T-cell (primary cell): ENCODE measurements at places on chromosomes 7 and 10. TPM values are rescaled to one million over a fixed set of nuclear protein-coding genes. Genes with fewer than 3 reads are reported as not detected.

ASZ1 gene
- total RNA-seq, result not detected

DNA sequence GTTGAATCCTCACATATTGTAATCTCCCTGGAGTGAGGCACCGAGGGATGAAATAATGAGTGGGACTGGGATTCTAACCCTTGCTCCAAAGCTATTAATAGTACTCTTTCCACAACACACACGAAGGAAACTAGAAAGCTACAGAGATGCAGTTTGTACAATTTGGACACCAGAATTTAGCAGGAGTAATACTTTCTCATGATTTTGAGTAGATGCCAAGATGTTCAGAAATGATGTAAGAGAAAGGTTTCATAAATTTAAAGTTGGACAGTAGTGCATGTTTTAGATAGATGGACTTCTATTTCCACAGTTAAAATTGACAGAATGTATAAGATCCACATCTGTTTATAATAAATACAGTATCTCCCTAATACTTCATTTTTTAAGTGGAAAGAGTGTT, 46.5 kb downstream of the PRR15 start:
- DNase-seq, result no peak

GRCh38 chr10:6082496-6083395, 6.1 kb upstream of the RBM17 start:
- no peak for DNase-seq

GRCh38 chr7:99623702-99624447, 7.1 kb downstream of the ZSCAN25 start:
- DNase-seq, result peak; percentile 34
